ENCODE measurements at places on chromosomes 4 and X.

- no peak for DNase-seq
These were observed 8.8 kb upstream of the FAM9C start for GRCh38 chrX:13053171-13053570.

DNA sequence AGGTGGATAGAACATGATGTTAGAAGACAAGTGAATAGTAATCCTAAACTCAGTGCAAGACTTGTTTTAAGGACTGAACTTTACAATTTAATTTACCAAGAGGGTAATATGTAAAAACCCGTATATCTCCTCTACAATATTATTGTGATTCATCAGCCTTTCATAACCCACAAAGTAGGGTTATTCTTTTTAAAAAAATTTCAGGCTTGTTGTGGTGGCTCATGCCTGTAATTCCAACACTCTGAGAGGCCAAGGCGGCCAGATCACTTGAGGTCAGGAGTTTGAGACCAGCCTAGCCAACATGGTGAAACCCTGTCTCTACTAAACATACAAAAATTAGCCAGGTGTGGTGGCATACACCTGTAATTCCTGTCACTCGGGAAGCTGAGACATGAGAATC lies 7.2 kb downstream of the IBSP start:
- no peak for DNase-seq

GRCh38 chr4:147855571-147856009 lies 123.7 kb downstream of the ARHGAP10 start:
- DNase-seq, result no peak

GRCh38 chr4:154329268-154329868 lies 162.2 kb downstream of the DCHS2 start:
- DNase-seq, result no peak

DNA sequence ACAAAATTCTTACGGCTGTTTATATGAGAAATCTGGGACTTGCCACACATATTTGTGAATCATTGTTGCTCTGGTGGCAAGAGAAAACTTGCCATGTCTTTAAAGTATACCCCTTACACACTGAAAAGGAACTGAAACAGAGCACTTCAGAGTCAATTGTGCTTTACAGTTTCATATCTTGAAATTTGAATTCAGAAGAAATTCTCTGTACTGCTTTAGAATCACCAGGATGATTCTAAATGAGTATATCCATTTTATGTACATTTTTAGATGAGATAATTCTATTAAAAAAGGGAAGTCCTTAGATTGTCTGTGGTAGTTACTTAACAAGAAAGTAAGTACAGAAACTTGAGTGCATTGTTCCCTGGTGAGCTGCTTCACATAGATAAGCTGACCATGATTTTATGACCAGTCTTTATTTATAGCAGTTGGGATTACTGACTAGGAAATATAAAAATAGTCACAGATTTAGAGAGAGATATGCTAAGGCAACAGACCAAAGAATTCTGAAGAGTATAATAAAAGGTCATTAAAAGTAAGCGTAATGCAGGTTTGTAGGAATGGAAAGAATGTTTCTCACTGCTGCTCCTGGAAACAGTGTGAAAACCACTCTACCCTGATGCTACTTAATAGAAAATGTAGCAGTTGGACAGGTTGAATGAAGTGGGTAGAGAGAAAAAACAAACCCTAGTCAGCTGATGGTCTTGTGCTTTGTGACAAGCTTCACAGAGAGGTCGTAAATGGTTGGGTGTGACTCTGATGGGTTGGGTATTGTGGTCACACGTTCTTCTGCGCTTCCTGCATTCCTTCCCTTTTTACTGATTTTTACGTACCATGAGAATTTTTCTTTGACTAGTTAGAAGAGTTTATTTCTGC lies 41.0 kb downstream of the FNIP2 start:
- DNase-seq, result no peak

DNA sequence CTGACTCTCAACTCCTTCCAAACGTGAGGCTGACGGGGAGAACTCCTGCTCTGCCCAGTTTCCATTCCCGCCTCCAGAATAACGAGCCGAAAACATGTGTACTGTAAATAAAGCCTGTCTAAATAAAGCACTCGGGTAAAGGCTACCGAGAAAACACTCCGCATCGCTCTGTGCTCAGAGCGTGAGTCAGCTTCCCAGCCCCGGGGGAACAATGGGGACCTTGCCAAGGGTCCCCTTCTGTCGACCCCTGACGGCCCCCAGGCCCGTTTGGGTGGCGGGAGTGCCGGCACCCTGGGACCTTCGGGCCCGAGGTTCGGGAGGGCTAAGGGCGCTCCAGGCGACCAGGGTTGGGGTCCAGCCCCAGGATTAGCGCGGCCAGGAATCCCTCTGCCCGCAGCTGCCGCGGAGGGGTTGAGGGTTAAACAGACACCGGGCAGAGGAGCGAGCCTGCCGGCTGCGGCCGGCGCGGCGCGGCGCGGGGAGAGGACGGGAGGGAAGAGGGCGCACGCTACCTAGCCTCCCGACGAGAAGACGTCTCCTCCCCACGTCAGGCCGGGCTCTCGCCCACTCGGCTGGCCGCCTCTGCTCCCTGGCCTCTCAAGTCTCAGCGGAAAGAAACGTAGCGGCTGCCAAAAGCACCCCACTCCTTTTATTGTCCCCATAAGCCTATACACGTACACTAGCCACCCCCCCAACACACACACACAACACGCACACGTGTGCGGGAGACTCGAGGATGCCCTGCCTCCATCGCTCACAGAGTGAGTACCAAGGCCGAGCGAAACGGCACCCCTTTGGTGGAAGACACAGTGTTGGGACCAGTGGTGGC lies 85.5 kb downstream of the BCOR start:
- DNase-seq, result no peak

DNA sequence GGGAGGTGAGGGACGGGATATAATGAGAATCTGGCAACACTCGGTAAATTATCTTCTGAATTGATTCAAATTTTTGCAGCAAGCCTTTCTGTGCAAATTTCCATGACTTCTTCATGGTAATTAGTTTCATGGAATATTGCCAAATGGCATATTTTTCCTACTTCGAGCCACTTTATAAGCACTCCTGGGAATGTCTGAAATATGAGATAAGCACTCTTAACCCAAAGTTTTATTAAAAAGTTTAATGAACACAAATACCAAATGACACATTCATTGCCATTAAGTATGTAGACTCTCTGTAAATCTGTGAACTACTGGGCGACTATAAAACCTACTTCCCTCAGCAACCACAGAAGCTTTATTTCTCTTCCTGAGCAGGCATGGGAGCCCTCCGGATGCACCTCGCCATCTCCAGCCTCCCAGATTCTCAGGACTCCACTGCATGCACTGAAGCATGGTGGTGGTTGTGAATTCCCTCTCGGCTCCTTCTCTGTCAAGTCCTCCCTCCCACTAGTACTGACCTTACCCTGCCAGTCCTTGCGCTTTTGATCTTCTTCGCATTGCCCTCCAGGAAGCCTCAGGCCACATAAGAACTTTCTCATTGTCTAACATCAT lies 154.4 kb upstream of the RPL34 start:
- no peak for DNase-seq

DNA sequence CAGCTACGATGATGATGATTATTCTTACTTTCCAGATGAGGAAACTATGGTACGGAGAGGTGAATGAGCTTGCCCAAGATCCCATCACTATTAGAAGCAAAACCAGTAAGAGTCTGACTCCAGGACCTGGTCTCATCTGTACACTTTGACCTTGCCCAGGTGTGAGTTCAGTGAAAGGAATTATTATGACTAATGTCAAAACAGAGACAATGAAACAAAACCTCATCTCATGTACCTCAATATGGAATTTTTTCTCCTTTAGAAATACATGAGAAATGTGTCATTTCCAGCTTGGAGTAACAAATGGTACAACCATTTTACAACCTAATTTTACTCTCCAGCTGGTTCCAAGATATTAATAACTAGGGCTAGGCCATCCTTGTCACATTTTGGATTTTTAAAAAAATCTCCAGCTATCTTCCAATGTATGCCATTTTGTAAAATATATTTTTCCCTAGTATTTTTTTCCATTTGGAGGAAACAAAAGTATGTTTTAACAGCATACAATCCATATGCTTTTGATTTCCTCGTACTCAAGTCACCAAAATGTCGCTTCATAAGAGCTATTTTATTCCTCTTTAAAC lies 213.8 kb downstream of the PTTG2 start:
- no peak for DNase-seq

- DNase-seq, result no peak
These were observed 36.9 kb upstream of the PROM1 start for GRCh38 chr4:16120720-16121119.

DNA sequence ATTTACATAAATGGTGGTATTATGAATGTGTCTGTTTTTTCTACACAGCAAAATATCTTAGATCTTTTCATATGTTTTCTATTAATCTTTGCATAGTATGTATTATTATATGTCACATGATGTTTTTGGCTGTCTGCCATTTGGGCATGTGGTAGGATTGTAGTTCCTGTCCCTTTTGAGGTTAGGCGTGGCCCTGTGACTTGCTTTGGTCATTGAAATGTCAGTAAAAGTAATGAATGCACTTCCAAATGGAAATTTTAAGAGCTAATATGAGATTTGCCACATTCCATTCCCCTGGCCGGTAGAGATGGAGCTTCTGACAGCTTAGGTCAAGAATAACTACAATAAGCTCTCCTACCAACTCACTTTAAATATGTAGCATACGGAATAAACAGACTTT lies 45.1 kb downstream of the JADE3 start:
- no peak for DNase-seq

GRCh38 chrX:107683124-107683895 lies 55.0 kb downstream of the PRPS1 start:
- no peak for DNase-seq

GRCh38 chrX:44775726-44776125 lies 68.1 kb upstream of the DUSP21 start:
- no peak for DNase-seq

- DNase-seq, result no peak
These were observed 21.2 kb upstream of the DHRSX start for GRCh38 chrX:2521927-2522386.

GRCh38 chrX:135436966-135437866 lies 15.5 kb downstream of the SMIM10L2A start:
- DNase-seq, result no peak

DNA sequence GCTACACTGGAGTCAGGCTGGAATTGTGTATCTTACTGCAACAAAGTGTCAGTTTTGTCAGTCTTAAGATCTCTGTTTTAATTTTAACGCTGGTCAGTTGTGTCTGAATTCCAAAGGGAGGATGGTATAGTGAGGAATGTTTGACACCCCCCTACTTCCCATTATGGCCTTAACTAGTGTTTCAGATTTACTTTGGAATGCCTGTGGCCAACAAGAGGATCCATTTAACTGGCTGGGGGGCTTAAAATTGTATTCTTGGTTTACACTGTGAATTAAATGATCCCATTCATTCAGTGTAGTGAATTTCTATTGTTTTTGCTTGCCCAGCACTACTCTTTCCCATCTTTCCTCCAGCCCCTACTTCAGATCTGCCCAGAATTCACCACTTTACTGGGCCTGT lies 75.8 kb upstream of the IQCM start:
- DNase-seq, result no peak

DNA sequence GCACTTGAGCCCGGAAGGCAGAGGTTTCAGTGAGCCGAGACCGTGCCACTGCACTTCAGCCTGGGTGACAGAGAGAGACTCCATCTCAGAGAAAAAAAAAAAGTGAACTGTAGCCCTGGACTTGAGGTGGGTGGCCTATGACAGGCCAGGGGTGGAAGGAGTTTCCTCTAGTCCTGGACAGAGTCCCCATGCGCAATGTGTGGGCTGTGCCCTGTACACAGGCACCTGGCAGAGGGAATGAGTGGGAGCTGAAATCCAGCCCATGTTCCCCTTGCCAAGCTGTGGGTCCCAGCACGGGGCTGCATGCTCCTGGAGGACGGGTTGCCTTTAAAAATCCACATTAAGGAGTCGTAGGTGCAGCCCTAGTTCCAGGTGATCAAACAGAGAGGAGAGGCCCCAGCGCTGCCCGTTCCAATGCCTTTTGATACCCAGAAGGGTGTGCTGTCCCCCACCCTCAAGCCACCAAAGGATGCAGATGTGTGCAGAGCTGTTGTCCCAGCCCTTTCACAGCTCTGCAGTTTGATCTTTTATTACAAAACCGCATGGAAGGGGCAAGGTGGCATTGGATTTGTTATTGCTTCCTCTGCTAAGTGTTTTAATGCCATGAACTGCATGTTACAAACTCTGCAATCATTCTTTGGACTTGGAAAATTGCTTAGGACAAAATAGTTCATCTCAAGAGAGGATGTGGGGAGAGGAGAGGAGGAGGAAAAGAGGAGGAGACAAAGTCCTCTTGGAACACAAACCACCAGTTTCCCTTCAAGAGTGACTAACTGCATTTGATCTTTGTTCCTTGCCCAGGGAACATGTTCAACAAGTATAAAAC lies 38.0 kb upstream of the PDK3 start:
- DNase-seq, result no peak

All from D721Med (cell line).